ENCODE measurements at places on chromosomes 5 and 9. TPM values are rescaled to one million over a fixed set of nuclear protein-coding genes. Genes with fewer than 3 reads are reported as not detected.

The ASTN2 gene
- polyA plus RNA-seq: 7.2 TPM

The SGCD gene
- polyA plus RNA-seq: 9.0 TPM

DNA sequence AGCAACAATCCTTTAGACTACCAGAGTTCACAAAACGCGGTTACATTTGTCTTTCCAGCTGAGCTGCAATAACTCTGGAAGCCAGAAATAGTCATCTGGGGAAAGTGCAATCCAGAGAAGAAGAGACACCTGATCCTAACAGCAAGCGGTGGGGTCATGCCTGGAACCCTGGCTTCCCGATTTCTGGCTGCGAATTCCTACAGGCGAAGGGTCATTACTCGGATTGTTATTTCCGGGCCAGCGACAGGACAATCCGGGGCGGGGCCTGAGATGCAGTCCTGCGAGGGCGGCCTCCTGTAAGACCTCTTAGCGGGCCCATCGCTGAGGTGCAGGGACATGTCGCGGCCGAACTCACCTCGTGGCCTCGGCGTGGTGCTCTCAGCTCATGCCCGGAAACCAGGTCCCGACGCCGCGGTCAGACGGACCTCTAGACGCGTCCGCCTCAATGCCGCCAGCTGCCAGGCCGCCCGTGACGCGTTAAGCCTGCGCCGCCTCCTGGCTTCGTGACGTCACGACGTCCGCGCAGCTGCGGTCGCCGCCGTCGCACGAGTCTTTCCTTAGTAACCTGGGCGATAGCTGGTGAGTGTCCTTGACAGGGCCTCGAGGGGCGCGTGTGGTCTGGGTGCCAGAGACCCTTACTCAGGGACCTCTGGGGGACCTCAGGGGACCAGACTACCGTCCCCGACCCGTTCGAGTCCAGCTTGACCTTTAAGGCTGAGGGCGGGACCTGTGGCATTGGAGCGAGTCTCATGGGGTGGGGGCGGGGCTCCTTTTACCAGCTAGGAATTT is at the start of the genes MRRF and RBM18:
MRRF (plus strand) TSS at position 523 of the 789 bp plus-strand sequence. CDS start 6,010 bp downstream, outside the sequence.
RBM18 (minus strand) TSS at position 481 of the 789 bp plus-strand sequence. CDS start 3,348 bp downstream, outside the sequence.
- DNase-seq: peak; percentile 95

DNA sequence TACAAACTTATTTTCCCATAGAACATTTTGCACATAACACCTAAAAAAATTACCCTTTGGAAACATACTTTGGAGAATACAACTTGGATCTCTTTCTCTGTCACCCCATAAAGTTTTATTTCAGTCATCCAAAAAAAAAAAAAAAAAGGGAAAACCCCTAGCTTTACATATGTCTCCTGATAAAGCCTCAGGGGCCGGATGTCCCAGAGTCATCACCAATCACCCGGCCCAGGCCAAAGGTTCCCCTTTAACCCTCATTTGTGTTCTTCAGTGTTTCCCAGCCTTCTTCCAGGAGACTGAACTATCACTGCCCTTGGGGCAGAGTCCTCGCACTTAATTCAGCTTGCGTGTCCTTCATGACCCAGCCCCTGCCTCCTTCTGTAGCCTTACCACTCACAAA is 28.8 kb downstream of the ANXA6 start:
- no peak for DNase-seq

DNA sequence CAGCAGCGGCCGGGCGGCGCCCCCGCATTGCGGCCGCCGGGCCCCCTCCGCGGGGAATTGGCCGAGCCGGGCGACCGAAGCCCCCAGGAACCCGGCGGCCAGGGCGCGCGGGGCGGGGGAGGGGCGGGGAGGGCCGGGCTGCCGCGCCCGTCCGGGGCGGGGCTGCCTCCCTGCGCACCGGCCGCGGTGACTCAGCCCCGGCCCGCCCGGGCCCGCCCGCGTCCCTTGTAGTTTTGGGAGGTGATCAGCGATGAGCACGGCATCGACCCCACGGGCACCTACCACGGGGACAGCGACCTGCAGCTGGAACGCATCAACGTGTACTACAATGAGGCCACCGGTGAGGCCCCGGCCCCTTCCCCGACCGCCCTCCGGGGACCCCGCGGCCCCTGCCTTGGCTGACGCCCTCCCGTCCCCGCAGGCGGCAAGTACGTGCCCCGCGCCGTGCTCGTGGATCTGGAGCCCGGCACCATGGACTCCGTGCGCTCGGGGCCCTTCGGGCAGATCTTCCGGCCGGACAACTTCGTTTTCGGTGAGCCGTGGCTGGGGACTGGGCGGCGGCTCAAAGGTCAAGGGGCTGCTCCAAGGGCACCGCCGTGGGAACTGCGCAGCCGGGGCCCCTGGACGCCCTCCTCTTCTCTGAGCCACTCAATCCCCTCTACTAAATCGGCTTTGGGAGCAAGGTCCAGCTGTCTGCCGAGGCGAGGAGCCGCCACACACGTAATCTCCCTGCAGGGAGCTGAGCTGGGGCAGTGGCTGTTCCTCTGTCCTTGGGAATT is 592 bp downstream of the TUBB4B start:
- no peak for DNase-seq

The ENTREP1 gene
- polyA plus RNA-seq: 0.10 TPM

DNA sequence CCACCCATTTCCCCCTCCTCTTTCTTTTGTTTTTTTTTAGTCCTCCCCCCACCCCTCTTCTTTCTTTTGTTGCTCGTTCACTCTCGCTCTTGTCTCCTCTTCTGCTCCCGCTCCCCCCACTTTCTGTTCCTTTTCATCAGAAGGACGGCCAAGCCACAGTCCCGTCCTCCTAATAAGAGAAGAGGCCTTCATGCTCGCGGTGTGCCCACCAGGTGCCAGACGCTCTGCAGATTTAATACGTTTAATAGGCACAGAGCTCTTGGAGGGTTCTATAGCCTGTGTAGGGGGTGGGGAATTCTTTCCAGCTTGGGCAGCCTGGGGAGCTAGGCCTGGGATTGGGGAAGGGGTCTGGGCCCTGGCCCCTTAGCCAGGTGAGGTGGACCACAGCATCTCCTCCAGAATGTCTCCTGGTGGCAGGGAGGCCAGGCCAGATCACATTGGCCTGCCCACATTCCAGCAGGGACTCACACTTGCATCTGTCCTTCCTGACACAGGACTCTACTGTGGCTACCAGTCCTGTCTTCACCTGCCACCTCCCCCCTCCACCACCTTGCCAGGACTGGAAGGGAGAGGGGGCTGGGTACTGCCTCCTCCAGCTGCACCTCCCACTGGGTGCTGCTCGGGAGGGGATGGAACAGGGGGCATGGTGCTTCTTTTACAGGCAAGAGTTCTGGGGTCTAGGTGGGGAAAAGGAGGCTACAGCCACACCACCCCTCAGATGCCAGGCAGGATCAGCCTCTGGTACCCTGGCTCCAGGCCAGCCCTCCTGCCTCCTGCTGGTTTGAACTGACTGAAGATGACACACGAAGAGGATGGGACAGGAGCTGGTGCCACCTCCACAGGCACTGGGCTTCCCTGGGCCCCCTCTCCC is 6.1 kb upstream of the BARX1 start:
- no peak for DNase-seq

DNA sequence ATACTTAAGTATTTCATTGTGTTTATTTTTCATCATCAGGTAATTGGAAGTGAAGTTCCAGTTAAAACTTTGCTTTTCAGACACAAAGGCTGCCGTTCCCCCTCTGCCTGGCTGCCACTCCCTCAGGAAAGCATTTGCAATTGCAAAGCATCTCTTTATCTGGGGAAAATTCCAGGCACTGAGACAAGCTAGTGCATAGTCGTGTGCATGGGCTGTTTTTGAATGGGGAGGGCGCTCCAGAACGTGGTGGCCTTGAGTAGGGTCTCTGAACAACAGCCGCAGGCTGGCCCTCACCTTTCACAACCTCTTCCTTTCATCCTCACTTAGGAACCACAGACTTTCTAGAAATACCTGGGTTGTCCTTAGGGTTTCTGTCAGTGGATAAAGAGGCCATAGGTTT is 285.1 kb upstream of the ADAMTS16 start:
- DNase-seq: no peak

The WHRN gene
- polyA plus RNA-seq: 2.7 TPM

DNA sequence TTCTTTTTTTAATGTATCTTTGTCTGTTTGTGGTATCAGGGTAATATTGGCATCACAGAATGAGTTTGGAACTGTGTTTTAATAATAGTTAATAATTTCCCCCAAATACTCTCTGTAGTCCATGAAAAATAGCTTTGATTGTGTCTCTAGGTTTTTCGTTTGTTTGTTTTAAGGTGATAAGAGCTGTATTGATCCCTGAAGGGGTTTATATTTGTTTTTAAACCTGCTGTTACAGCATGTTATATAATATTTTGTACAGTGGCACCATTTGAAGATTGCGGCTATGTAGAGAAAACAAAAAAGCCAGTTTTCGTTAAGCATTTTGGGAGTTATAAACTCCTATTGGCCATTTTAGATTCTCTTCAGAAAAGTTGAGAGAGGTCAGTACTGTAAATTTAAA is 15.7 kb downstream of the PAM start:
- no peak for DNase-seq

DNA sequence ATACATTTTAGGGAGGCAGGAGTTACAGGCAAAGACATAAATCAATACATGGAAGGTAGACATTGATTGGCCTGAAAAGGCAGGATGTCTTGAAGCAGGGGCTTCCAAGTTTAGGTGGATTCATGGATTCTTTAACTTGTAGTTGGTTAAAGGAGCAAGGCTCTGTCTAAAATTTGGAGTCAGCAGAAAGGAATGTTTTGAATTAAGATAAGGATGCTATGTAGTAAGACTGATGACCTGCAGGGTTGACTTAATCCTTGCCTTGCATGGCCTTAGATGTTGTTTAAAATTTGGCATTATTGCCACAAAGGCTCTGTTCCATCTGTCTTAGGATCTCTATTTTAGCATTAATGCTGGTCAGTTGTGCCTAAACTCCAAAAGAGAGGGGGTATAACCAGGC is 171.3 kb downstream of the C5orf15 start:
- DNase-seq: no peak

DNA sequence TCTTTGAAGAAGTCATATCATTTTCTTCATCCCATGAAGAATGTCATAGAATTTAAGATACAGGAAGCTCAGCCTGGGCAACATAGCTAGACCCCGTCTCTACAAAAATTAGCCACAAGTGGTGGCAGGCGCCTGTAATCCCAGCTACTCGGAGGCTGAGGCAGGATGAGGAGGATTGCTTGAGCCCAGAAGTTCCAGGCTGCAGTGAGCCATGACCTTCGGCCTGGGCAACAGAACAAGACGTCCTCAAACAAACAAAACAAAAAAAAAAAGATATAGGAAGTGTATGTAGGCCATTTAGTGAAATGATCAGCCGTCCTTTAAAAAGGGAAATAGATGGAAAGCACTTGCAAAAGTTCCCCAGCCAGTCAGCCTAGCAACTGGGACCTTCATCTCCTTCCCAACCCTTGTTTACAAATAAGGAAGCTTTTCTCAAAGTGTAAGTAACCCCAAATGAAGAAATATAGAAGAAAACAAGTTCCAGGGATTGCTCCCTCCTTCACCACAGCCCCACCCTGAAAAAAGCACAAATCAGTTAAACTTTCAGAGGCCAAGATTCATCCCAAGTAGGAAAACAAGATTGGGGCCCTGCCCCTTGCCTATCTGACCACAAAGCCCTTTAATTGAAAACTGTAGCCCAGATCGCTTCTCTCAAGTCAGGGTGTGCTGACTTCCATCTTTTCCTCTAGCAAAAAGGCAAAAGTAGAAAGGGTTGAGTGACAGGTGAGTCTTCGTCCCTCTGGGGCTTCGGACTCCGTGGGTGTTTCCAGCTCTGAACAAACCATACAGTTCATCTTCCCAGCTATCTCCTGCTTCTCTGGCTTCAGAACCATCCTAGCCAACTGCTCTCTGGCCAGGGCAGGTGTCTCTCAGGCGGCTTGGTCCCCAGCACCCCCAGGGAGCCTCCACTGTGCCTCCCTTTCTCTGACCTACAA is 1.2 kb downstream of the SLC31A2 start:
- DNase-seq: no peak

GRCh38 chr5:119397518-119398380 is 41.9 kb downstream of the TNFAIP8 start:
- peak; percentile 8 for DNase-seq

- DNase-seq: no peak
Measured at GRCh38 chr5:140588311-140589070, 23.9 kb downstream of the SLC35A4 start.

The FAT2 gene
- polyA plus RNA-seq: 0.01 TPM

The IRGM gene
- polyA plus RNA-seq: not detected

The SPINK4 gene
- not detected for polyA plus RNA-seq

- DNase-seq: no peak
Measured at GRCh38 chr9:108180541-108180940, 675.2 kb downstream of the ACTL7B start.

The KCNV2 gene
- not detected for polyA plus RNA-seq

- no peak for DNase-seq
Measured at GRCh38 chr5:67240846-67241245, 44.2 kb upstream of the CD180 start.

- DNase-seq: no peak
Measured at GRCh38 chr9:94804316-94804715, 77.8 kb downstream of the AOPEP start.

- DNase-seq: no peak
Measured at GRCh38 chr9:76703270-76703669, 61.0 kb upstream of the PCA3 start.

GRCh38 chr9:126618190-126618584 is 4.5 kb downstream of the LMX1B start:
- no peak for DNase-seq

GRCh38 chr9:137354153-137354844 is 52.2 kb upstream of the NRARP start:
- DNase-seq: no peak

The ANKDD1B gene
- polyA plus RNA-seq: 0.17 TPM

DNA sequence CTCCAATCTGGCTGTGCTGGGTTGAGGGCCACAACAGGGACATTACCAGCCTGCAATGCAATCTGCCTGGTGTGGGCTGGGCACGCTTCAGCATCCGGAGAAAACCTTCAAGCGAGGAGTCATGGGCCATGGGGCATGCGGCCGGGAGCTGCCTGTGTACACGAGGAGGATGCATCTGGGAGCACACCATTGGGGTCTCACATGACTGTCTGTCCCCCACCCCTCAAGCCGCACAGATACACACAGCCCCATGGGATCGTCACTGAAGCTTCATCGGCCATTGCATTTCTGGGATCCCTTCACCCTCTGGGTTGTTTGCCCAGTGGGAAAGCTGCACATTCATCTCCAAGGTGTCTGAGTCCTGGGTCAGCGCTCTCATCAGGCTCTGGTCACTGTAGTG is 9.9 kb downstream of the LCN1 start:
- no peak for DNase-seq

GRCh38 chr5:2587189-2588031 is 164.1 kb downstream of the IRX2 start:
- DNase-seq: no peak

- DNase-seq: no peak
Measured at GRCh38 chr5:131260895-131261294, 3.0 kb upstream of the CDC42SE2 start.

DNA sequence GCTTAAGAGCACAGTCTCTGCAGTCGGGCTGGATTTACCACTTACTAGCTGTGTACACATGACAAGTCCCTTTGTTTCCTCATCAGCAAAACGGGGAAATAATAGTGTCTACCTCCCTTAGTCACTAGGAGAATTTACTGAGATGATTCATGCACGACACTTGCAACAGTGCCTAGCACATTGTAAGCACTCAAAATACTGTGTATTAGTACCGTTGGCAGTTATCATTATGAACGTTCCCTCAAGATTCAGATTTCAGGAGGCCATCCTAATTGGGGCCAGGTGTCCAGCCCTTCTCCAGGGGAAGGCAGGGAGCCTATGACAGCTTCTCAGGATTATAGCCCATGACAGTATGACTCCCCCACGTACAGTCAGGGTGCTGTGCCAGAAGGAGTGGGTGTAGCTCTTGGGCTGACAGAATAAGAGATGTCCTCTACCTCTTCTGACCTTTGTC is 164.3 kb downstream of the DOCK2 start:
- DNase-seq: peak; percentile 34
